ENCODE measurements at places on chromosomes 3 and 15. TPM values are rescaled to one million over a fixed set of nuclear protein-coding genes. Genes with fewer than 3 reads are reported as not detected.

Gene BTBD1
- polyA plus RNA-seq: 130 TPM

DNA sequence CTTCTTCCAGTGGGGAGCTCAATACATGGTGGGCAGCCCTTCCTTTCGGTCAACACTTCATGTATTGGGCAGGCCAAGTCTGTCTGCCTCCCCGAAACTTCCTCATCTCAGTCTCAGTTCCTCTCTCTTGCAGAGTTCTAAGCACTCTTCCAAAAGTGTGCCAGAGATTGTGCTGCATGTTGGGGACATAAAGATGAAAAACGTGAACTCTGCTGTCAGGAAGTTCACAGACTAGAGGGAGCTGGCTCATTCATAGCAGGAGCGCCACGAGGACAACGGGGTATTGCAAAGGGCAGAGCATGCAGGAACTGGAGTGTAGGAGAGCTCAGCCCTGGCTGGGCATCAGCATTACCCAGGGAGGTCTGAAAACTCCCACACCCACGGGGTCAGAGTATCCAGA, 15.3 kb upstream of the EPHB3 start:
- DNase-seq: no peak

- DNase-seq: peak; percentile 34
Observed at GRCh38 chr15:60590935-60591495, 112.1 kb upstream of the ICE2 start.

GRCh38 chr15:86203462-86203861, 123.8 kb downstream of the AGBL1 start:
- no peak for DNase-seq

GRCh38 chr3:49895791-49896190, 7.9 kb downstream of the MST1R start:
- no peak for DNase-seq

GRCh38 chr3:14126017-14126886, 1.4 kb downstream of the TMEM43 start:
- no peak for DNase-seq

GRCh38 chr3:70011582-70011981, 12.0 kb downstream of the SAMMSON start:
- no peak for DNase-seq

- DNase-seq: peak; percentile 90
Observed at GRCh38 chr3:169772305-169772896, 795 bp upstream of the MYNN start.

DNA sequence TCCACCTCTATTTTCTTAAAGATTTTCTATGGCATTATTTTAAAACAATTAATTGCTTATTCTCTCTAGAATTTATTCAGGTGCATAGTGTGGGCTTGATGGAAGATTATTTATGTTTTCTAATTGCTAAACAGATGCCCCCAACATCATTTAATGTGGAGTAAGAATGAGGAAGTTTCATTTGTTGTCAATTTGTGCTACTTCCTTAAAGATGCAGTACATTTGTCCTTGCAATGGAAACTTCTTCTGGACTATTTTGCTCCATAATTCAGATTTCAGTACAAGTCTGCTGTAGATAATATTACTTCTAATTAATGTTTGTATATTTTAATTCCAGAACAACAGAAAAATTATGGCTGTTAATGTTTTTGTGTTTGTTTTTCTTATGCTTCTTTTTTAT, 104.8 kb downstream of the TGFBR2 start:
- no peak for DNase-seq
